ENCODE measurements at places on chromosomes 5 and 9.

- DNase-seq, result no peak
These were observed 278.3 kb upstream of the PTGER4 start for GRCh38 chr5:40401284-40402006.

- no peak for DNase-seq
These were observed 440.5 kb upstream of the TLE4 start for GRCh38 chr9:79131246-79131774.

GRCh38 chr5:36654564-36654963 is 48.2 kb downstream of the SLC1A3 start:
- no peak for DNase-seq

DNA sequence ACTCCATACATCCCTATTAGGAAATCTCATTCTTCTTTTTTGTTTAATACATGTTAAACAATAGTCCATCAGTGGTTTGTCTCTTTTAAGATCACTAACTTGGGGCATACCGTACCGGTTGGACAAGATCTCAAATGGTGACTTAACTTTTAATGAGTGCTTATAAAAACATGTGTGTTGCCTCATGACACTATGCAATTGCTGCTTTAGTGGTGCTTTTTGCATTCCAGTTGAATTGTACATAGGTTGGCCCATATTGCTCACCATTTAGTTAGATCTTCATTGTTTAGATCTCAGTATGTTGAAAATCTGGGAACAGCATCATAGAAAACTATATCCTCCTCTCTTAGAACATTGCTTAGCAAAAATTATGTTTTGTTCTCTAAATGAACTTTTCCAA is 17.8 kb downstream of the C9orf85 start:
- no peak for DNase-seq

DNA sequence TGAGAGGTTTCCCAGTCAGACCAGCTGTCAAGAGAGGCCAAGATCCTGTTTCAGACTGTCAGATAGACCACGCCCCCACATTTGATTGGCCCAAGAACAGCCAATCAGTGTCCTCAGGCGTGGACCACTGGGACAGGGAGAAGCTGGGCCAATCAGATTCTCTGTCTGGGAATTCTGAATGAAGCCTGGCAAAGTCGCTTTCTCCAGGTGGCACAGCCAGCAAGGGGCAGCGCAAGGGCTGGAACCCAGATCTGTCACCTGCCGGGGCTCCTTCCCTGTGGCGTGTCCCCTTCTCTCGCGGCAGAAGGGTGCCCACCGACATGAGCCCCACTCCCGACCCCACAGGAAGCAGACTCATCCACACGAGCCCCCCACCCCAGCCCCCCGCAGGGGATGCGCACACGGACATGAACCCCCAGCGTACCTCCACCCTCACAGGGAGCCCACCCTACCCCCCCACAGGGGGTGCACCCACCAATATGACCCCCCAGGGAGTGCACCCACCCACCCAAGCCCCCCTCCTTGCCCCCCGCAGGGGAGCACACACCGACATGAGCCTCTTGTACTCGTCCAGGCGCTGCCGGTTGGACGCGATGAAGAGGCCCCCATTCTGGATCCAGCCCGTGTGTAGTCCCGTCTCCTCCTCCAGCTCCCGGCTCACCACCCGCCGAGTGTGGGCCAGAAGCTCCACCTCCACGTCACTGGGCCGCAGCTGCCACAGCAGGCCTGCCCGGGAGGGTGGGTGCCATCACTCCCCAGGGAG is 6.1 kb downstream of the SARDH start:
- DNase-seq, result no peak

GRCh38 chr5:75710637-75711036 is 6.6 kb downstream of the POC5 start:
- DNase-seq, result no peak

GRCh38 chr5:159851053-159851452 is 65.2 kb upstream of the ADRA1B start:
- no peak for DNase-seq

DNA sequence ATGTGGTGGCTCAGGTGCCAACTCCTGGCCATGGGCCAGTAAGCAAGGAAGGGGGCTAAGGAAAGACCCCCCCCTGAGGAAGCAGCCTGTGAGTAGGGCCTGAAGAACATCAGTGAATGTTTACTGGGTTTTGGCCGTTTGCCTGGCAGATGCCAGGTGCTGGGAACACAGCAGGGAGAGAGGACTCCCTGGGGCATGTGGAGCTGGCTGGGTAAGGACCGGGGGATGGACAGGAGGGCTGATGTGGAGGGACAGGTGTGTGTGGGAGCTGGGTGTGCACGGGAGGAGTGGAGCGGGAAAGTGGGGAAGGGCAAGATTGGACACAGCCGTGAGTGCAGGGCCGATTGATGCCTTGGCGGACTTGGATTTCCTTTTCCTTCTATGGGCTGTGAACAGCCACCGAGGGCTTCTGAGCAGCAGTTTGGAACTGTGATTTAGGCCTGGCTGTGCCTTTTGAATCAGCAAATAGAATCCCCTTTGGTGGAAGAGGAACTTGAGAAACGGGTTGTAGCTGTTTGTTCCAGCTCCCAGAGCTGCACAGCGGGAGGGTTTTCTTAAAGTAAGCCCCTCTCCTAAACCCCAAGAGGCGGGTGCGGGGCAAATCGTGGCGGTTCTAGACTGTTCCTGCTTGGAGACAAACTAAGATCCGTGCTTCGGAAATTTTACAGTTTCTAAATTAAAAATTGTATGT is 3.1 kb downstream of the HMCN2 start:
- no peak for DNase-seq

Data from stimulated activated CD4-positive, alpha-beta T cell treated with anti-CD3 and anti-CD28 coated beads, Interleukin-4, amount 100 ng/mL, for 48 hours (primary cell).